Sciatic nerve (tissue), 2 donors: ENCODE measurements at places on chromosomes 16 and 17. TPM values are rescaled to one million over a fixed set of nuclear protein-coding genes. Genes with fewer than 3 reads are reported as not detected.
A peak's percentile ranks its signal among the peaks of the same experiment; 100 is the strongest.

DNA sequence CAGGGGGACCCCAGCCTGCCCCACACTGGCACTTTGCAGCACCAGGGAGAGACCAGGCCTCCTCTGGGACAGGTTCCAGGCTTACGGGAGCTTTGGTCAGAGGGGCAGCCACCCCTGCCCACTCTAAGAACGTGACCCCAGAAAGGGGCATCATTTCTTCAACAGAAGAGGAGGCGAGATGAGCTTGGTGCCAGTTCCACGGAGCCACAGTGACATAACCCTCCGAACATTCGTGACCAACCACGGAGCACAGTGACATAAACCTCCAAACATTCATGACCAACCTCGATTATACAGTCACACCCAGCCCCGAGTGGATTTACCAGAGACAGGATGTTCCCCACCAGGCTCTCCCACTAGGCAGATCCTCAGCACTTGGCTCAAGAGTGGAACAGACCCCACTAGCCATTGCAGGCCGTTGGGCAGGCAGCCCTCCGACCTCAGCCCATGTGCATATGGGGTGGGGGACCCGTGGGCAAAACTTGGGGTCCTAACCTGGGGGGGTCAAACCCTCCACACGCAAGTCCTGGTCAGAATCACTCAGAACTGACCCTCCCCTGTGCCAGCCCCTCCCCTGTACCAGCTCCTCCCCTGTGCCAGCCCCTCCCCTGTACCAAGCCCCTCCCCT is 112.9 kb downstream of the METRNL start:
- DNase-seq: peak; percentile 63

DNA sequence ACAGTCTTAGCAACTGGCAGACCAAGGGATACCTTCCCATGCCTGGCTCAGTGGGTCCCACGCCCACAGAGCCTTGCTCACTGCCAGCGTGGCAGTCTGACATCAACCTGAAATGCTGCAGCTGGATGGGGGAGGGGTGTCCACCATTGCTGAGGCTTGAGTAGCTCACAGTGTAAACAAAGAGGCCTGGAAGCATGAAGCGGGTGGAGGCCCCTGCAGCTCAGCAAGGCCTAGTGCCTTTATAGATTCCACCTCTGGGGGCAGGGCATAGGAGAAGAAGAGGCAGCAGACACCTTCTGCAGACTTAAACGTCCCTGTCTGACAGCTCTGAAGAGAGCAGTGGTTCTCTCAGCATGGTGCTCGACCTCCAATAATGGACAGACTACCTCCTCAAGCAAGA is 263.2 kb downstream of the KIF2B start:
- DNase-seq: no peak

Gene MT1X
- 21.9 TPM for total RNA-seq

Gene ST6GALNAC1
- 1.8 TPM for total RNA-seq

Gene SLC16A13
- 1.8 TPM for total RNA-seq

Gene PIGL
- total RNA-seq: 54.7 TPM

GRCh38 chr16:22322021-22322471 is 24.8 kb downstream of the POLR3E start:
- no peak for DNase-seq

- no peak for DNase-seq
Measured at GRCh38 chr17:44880062-44880461, 19.2 kb downstream of the EFTUD2 start.
